Activated CD8-positive, alpha-beta memory T cell treated with anti-CD3 and anti-CD28 coated beads for 4 hours (primary cell): ENCODE measurements at places on chromosomes 2 and 18.

DNA sequence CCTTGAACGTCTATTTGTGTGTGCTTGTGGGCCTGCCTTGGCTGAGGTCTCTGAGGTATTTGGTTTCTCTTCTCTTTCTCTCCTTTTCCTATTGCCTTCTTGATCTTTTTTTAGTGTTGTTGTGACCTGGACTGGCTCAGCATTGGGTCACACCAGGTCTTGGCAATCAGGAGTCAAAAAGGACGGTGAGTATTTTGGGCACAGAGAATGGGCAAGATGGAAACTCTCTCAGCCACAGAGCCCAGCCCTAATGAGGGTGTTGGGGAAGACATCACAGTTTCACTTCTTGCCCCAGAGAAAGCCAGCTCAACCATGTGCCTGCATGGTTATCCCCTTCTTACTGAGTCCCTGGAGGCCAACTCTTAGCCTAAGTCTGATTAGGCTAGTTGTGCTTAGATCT is 13.7 kb upstream of the INO80C start:
- DNase-seq, result no peak

DNA sequence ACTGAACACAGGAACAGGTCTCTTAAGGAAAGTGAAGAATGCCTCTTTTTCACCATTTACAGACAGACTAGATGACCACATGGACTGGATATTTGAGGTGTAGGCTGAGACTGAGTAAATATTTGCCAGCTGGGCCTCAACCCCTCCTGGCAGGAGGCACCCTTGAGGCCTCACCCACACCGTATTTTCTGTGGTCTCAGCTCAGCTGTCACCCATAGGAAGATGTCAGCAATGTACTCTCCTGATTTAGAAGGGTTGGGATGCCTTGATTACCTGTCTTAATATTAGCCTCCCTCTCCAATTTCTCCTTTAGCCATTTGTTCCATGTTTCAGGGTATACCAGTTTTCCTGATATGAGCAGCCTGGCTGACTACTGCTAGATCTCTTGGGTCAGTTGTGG is 20.3 kb downstream of the ADCYAP1 start:
- no peak for DNase-seq

DNA sequence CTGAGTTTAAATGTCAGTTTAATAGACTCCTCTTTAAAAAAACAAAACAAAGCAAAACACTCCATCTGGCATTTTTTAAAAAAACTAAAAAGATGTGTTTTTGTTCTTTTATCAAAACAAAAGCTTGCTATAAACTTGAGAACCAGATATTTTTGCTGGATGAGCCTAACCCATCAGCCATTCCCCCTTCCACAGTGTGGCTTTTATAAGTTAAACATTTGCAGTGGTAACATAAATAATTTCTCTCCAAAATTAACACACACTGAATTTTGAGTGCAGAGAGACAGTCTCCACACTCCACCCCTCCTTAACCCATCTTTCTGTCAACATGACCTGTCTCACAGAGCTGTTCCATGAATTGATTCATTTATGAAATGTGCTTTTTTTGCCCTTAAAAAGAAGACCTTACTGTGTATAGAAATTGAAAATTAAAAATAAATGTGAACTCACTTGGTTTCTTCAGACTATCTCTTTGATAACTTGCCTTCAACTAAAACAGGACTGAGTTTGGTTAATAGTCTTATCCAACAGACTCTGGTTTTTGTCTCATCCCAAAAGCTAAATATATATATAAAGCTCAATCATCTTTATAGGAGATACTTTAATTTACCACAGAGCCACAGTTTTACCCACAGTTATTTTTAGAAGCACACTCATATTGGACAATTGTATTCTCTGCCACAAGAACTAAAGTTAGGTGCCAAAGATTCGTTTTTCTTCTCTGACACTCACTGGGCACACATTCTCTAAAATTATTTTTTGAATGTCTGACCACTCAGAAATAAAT is 64.8 kb upstream of the STK39 start:
- no peak for DNase-seq

GRCh38 chr2:32482471-32482870 is 125.6 kb downstream of the BIRC6 start:
- DNase-seq, result no peak

DNA sequence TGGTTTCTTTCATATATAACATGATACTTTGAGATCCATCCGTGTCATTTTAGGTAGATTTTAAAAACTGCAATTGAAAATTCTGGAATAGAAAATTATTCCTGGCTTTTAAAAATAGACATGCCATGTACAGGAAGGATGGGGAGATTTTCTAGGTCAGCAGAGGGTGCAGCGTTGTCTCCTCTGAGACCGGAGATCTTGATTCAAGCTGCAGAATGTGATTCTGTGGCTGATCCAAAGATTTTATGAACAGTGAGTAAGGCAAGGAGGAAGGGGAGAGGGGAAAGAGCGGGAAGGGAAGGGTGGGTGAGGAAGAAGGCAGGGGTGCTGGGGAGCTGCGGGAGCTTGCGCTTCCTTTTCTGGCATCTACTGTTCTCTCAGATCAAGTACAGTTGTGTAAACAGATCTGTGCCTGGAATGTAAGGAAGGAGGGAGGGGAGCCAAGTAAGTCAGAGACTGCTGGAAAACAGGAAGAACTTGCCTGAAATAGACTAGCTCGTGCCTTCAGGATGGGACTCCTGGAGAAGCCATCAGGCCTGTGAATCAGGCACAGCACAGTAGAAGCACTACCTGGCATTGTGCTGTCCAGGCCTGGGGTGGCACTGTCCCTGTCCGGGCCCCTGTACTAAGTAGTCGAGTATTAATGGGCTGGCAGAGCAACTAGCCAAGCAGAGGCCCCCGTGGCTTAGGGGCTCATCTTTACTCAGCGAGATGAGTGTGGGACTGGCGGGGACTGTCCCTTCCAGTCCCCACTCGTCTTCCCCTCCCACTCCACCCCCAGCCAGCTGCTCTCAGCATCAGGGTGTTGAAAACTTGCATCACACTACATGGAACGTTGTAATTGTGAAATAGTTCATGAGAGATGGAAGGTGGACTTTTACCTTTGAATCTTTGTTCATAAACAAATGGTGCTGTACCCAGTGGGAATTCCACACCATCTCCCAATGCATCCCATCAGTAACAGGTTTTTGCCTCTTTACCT is 163.5 kb downstream of the UXS1 start:
- no peak for DNase-seq

DNA sequence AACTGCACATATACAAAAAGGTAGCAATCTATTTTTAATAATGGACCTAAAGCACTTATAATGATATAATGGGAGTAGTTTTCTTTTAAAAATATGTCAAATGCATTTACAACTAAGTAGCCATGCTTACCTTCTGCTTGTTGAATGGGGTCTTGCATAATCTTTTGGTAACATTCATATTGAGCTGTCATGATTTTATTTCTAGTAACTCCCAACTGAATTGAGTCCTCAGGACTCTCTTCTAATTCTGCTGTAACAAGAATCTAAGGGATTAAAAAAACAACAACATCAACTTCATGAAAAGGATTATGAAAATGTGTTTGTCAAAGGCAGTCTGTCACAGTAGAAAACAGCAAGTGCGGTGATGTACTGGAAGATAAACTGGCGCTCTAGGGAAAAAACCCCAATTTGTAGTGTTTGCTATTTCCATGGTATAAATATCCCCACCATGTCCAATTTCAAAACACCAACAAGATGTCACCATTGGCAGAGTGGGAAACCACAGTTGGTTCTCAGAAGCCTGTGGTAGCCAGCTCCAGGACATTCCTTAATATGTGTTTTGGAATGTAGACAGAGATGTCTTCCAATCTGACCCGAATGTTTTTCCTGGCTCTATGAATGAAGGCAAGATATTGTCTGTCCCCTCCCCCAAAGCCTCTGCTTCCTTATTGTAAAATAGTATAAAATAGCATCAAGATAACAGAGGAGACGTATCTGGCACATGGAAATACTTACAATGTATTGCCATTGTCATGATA is 64.8 kb downstream of the CALCRL start:
- DNase-seq, result no peak

- no peak for DNase-seq
These were observed 8.1 kb upstream of the GPBAR1 start for GRCh38 chr2:218252509-218253231.

DNA sequence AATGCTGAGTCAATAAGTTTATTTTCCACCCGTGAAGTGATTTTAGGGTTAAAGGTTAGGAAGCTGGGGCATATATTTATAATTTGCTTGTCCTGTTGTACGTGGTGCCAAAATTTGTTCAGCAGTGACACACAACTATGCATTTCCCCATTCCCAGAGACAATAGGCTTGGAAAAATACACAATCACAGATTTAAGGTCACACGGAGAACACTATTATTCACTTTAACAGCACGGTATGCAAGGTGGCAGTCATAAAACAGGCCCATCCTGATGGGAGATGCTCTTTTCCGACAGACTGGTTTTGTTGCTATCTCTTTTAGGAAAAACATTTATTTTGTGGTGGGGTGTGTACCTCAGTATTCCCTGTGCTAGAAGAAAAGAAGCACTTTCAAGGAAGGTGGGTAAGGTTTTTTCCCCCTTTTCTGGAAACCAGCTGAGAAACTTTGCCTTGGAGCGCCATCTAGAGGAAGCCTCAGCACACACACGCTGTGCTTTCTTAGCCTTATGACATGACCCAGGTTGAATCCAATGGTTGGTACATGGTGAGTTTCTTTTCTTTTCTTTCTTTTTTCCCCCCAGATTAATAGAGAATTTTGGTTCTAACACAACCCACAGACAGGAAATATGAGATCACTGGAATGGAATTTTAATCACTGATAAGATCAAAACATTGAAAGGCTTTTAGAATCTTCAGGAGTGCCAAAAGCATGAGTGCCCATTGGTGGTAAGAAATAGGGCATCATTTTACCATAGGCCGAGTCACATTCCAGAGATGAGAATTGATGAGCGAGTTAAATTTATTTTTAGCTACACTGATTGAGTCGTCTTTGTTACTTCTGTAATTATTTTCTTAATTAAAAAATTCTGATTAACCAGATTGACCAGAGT is 332.1 kb downstream of the AGPS start:
- no peak for DNase-seq

DNA sequence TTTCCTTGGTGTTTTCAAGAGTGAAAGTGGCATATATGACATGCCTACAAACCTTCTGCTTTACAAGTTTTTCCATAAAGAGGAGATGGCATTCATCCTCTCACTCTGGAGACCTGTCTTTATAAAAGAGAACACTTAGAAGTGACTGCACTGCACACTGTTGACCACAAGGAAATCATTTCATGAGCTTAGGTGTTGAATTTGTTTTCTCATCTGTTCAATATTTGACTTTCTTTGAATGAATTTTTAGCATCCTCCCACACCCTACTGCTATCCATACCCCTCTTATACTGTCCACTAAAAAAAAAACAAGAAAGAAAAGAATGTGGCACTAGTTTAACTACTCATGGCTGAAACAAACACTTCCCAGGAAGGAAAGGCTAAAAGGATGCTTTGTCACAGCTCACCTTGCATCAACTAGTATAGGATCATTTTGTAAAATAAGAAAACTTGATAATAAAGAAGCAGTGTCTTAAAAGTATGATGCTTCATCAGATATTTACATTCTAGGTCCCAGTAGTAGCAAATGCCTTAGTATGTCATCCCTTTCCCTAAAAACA is 83.0 kb downstream of the ACVR1 start:
- no peak for DNase-seq

- DNase-seq, result no peak
These were observed 70.4 kb downstream of the SEMA4F start for GRCh38 chr2:74724496-74724895.

DNA sequence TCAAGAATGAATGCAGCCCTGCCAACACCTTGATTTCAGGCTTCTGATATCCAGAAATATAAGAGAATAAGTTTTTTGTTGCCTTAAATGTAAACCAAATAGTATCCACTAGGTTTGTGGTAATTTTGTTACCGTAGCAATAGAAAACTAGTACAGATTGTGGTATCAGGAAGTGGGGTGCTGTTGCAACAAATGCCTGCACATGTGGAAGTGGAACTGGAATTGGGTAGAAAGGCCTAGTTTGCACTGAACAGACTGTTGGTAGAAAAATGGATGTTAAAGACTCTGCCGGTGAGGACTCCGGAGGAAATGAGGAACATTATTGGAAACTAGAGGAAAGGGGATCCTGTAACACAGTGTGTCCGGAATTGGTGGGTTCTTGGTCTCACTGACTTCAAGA is 145.8 kb upstream of the MGAT5 start:
- no peak for DNase-seq

GRCh38 chr2:64792300-64792699 is 138.6 kb upstream of the SERTAD2 start:
- no peak for DNase-seq
